Glomerular endothelial cell (primary cell): ENCODE measurements at places on chromosomes 12 and 14.

GRCh38 chr14:21258889-21259787, 10.1 kb downstream of the HNRNPC start:
- DNase-seq = no peak

- no peak for DNase-seq
Observed at GRCh38 chr14:20986811-20987210, 3.0 kb upstream of the METTL17 start.

GRCh38 chr12:1523558-1524050, 70.8 kb downstream of the FBXL14 start:
- DNase-seq = no peak

DNA sequence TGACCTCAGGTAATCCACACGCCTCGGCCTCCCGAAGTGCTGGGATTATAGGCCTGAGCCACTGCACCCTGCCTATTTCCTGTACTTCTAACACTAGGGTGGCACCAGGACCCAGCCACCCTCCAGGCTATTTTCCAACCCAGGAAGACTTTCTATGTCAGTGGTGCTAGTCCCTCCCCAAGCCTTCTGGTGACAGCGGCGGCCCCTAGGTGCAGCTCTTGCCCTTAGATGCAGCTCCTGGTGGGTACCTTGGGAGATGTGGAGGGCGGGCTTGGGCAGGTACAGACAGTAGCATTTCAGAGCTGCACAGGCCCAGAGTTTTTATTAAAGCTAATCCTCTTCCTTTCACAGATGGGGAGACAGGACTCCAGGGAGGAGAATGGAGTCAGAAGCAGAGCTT, 62.8 kb downstream of the SRRM4 start:
- DNase-seq = no peak

DNA sequence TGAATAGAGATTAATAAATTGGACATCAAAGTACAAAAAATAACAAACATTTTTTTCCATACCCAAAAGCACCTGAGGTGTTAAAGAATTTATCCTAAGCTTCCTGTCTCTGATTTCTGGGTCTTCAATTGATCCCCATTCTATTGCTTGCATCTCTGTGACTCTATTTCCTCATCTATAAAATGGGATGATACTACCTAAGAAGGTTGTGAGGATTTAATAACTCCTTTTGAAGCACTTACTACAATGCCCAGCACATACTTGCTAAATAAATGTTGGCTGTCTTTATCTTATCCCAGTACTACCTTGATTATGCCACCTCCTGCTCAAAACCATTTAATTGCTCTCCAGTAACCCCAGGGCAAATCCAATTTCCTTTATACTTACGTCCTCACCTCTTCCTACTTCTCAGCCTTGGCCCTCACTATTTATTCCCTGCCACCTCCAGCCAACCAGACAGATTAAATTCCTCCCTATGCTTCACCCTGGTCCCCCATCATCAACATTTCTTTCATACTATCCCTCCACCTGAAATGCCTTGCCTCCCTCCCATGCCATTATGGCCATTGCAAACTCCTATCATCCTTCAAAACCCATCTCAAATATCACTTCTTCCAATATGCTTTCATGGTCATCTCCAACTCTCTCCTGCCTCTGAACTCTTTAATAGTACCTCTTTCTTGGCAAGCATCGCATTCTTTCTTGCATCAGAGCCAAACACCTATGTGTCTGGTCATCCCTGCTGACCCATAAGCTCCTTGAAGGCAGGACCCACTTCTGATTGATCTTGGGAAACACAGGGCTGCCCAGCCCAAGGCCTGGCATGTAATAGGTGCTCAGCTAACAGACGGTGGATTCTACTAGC, 7.9 kb upstream of the ASIC1 start:
- DNase-seq = no peak

GRCh38 chr12:14756334-14757143, 46.7 kb downstream of the WBP11 start:
- no peak for DNase-seq

DNA sequence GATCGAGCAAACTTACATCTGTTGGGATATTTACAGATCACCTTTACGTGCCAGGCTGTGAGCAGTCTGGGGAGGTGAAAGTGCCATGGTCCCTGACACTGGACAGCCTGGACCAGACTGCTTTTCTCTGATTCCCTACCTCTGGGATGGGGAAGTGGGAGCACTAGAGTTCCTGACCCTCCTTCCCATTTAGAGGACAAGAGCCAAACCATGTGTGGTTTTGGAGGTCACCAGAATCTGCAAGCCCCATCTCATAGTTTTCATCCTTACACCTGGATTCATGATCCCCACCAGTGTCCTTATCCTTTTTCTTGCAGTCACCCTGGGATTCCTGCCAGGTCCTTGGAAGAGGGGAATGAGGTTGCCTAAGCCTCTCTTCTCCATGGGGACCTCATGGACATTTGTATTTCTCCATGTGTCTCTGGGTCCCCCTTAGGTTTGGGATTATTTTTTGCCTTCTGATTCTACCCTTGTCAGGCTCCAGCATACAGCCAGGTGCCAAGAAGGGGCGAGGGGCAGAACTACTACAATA, 1.5 kb upstream of the WNT10B start:
- no peak for DNase-seq

- no peak for DNase-seq
Observed at GRCh38 chr14:52220924-52221811, 46.3 kb upstream of the PTGDR start.

DNA sequence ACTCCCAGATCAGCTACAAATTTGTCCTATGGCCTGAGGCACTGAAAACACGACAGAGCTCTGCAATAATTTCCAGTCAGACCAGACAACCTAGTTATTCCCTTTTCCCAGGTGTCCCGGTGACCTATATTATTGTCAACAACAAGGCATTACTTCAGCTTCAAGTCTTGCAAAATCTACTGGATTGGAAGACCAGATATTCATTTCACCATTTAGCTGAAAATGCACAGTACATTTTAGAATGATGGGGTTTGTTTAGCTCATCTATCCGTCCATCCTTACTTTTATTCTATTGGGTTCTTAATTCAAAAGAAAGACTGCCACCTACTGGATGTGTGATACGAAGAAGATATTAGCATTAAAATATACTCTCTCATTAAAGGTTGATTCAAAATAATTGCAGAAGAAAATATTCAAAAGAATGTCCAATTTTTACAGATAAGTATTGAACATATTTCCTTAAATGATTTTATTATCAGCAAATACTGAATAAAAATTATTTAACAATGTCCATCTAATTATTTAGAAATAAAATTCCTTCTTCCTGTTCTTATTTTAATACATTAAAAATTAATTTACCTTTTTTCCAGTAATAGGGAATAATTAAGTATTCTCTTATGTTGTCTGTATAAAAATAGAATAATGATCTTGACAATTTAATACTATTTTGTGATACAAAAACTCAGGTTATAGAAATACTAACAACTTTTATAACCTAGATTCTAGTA, 244.9 kb upstream of the LRIG3 start:
- no peak for DNase-seq

GRCh38 chr14:67538501-67538900, 5.4 kb downstream of the PLEKHH1 start:
- DNase-seq = no peak

GRCh38 chr14:69543341-69544115, 31.1 kb downstream of the CCDC177 start:
- peak; percentile 29 for DNase-seq

- no peak for DNase-seq
Observed at GRCh38 chr12:49283541-49284429, 11.2 kb upstream of the PRPH start.

DNA sequence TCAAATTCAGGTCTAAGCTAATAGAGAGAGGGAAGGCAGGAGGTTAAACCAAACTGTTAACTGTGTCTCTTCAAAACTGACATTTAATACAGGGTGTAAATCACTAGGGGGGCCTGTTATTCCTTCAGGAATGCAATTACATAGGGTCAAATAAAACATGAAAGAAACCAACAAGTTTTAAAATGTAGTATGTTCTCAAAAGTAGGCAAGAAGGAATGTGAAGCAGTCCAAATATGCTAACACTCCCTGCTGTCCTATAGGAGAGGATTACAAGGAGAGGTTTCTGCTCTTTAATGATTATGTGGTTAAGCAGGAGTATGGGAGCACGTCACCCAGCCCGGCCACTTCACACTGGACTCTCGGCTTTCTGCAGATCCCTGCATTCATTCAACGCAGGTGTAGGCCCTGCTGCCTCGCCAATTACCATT, 42.5 kb upstream of the BMP4 start:
- DNase-seq = no peak

DNA sequence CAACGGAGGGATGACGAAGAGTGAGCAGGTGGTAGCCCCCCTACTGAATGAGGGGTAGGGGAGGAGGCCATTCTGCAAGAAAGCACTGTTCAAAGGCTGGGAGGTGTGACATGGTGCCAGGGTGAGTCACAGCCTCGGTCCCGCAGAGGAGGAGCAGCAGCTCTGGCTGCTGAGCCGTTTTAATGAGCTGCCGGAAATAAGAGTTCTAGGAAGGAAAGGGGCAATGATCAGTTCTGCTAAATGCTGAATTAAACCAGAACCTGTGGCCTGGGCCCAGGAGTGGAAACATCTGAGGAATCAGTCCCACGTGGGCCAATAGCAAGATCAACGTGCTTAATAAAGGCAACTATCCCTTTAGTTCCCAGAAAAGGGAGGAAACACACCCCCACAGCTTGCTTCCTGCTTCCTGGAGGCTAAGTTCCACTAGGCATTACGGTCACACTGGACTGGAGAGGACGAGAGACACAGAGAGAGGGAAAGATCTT, 3.6 kb downstream of the ABCD4 start:
- no peak for DNase-seq

- DNase-seq = no peak
Observed at GRCh38 chr12:51460519-51460918, 35.9 kb downstream of the SLC4A8 start.

GRCh38 chr12:21690704-21691368, 33.2 kb upstream of the LDHB start:
- no peak for DNase-seq

DNA sequence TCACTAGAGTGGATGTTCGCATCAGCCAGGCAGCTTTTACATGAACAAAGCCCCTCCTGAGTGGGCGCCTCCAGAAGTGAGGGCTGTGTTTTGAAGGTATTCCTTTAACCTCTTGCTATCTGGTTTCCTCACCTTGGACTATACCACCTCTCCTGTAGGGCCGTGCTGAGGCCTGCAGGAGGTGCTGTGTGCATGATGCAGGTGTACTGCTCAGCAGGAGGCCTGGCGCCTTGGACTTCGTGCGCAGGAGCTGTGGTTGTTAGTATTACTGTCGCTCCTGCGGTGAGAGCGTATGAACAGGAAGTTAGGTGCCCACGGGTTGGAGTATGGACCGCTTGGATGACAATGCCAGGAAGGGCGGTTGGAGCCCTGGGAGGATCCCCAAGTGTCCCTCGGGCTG, 130.7 kb downstream of the TSPAN9 start:
- DNase-seq = no peak

- no peak for DNase-seq
Observed at GRCh38 chr14:57845316-57845715, 20.6 kb downstream of the SLC35F4 start.

DNA sequence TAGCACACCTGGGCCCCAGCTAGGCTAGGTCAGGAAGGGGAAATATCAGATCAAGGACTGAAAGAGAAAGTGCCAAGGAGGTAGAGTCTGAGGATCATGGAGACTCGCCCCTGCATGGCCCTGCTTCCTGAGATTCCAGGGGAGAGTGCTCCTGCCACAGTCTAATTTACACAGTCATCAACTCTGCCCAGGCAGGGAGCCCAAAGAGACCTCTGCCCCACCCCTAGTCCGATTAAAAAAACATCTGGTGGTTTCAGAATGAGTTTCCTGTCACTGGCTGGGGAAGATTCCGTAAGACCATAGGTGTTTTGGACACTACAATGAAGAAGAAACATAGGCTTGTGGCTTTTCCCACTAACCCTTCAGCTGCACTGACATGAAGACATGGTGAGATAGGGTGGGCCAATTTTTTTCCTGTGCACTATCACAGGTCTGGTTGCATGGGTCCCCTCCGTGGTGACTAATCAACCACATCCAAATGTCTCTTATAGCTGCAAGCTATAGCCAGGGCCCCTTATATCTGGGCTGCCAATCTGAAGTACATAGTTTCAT, 31.5 kb upstream of the GZMB start:
- DNase-seq = no peak
